ENCODE measurements at places on chromosomes 3 and 15. TPM values are rescaled to one million over a fixed set of nuclear protein-coding genes. Genes with fewer than 3 reads are reported as not detected.

GLDN gene
- polyA plus RNA-seq: 0.68 TPM

MUC13 gene
- polyA plus RNA-seq: 84.4 TPM

PROK2 gene
- polyA plus RNA-seq: not detected

EPM2AIP1 gene
- 14.6 TPM for polyA plus RNA-seq

SLC22A13 gene
- polyA plus RNA-seq: not detected

SLC15A2 gene
- polyA plus RNA-seq: 5.4 TPM

C3orf22 gene
- not detected for polyA plus RNA-seq

DNA sequence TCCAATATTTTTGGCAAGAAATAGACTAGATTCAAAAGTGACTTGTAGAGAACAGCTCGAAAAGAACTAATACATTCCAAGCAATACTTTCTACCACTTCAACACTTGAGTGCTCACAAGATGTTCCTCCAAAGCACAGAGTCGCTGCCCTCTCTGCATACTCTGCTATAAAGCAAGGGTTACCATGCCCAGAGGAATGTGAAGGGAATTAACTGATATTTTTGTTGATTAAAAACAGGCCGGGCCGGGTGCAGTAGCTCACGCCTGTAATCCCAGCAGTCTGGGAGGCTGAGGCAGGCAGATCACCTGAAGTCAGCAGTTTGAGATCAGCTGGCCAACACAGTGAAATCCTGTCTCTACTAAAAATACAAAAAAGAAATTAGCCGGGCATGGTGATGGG, 57.6 kb upstream of the CSPG5 start:
- DNase-seq: no peak

GRCh38 chr3:120300971-120301370, 15.9 kb upstream of the GPR156 start:
- no peak for DNase-seq

DNA sequence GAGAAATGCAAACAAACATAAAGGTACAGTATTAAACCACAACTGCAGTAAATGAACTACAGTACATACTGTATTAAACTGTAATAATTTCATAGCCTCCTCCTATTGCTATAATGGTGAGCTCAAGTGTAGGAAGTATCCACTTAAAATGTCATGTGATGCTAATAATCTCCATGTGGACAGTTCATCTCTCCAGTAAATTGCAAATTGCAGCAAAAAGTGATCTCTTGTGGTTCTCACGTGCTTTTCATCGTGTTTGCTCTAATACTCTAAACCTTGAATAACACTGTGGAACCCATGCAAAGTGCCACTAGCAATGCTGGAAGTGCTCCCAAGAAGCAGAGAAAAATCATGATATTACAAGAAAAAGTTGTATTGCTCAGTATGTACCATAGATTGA, 9.2 kb upstream of the FNDC3B start:
- no peak for DNase-seq

DNA sequence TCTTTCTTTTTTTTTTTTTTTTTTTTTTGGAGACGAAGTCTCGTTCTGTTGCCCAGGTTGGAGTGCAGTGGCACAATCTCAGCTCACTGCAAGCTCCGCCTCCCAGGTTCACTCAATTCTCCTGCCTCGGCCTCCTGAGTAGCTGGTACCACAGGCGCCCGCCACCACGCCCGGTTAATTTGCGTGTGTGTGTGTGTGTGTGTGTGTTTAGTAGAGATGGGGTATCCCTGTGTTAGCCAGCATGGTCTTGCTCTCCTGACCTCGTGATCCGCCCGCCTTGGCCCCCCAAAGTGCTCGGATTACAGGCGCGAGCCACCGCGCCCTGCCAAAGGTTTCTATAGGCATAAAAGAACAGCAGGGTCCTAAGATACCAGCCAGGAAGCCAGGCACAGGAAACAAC, 261.0 kb upstream of the CCDC54 start:
- DNase-seq: no peak

DNA sequence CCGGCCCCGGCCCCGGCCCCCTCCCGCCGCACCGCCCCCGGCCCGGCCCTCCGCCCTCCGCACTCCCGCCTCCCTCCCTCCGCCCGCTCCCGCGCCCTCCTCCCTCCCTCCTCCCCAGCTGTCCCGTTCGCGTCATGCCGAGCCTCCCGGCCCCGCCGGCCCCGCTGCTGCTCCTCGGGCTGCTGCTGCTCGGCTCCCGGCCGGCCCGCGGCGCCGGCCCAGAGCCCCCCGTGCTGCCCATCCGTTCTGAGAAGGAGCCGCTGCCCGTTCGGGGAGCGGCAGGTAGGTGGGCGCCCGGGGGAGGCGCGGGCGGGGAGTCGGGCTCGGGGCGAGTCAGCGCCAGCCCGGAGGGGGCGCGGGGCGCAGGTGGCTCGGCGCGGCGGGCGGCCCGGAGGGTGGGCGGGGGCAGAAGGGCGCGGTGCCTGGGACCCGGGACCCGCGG, 352 bp downstream of the CHRD start:
- DNase-seq: peak; percentile 85

GRCh38 chr3:164459521-164460151, 618.7 kb downstream of the SI start:
- DNase-seq: peak; percentile 24

- DNase-seq: no peak
These were observed 59.2 kb downstream of the SPSB4 start for GRCh38 chr3:141110322-141110721.

- DNase-seq: no peak
These were observed 44.3 kb upstream of the ZNF385D start for GRCh38 chr3:21795152-21795837.

- DNase-seq: no peak
These were observed 107.9 kb downstream of the STAC start for GRCh38 chr3:36488077-36488789.

GRCh38 chr3:48118322-48118721, 69.9 kb downstream of the CDC25A start:
- no peak for DNase-seq

GRCh38 chr3:133799794-133800585, 5.6 kb upstream of the SRPRB start:
- peak; percentile 26 for DNase-seq

DNA sequence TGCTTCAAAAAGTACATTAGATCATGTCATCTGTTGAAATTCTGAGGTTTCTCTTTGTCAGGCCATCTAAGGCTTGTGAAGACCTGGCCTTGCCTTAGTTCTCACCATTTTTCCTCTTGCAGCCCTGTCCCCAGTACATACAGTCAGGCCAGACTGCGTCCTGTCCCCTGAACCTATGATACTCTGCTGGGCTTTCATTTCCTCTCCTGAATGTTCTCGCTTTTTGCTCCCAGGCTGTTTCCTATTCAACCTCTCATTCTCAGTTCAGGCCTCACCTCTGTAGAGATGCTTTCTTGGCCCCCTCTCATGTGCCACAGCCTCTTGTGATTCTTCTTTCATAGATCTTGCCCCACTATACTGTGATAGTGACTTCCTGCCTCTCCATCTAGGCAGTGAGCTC, 648.8 kb upstream of the KCNMB2 start:
- no peak for DNase-seq

DNA sequence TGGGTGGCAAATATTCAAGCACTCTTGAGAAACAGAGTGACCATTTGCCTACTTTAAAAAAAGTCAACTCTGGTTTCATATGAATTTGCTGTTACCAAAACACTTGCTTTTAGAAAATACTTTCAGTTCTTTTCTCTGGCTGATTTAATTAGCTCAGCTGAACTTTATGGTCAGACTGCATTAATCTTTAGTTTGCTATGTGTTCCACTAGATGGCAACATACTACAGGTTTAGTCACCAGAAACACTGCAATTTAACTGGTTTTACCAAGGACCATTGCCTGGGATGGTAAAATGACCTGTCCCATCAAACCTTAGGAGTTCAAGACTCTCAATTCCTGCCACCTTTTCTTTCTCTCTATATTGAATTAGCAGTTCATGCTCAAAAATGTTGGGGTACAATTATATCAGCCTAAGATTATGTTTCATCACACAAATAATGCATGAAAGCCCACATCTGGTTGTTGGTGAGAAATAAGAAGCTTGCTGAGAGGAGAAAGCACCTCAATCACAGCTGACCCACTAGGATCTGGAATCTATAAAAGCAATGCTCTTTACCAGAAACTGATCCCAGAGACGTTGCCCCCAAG, 14.2 kb downstream of the EIF4E3 start:
- peak; percentile 64 for DNase-seq

DNA sequence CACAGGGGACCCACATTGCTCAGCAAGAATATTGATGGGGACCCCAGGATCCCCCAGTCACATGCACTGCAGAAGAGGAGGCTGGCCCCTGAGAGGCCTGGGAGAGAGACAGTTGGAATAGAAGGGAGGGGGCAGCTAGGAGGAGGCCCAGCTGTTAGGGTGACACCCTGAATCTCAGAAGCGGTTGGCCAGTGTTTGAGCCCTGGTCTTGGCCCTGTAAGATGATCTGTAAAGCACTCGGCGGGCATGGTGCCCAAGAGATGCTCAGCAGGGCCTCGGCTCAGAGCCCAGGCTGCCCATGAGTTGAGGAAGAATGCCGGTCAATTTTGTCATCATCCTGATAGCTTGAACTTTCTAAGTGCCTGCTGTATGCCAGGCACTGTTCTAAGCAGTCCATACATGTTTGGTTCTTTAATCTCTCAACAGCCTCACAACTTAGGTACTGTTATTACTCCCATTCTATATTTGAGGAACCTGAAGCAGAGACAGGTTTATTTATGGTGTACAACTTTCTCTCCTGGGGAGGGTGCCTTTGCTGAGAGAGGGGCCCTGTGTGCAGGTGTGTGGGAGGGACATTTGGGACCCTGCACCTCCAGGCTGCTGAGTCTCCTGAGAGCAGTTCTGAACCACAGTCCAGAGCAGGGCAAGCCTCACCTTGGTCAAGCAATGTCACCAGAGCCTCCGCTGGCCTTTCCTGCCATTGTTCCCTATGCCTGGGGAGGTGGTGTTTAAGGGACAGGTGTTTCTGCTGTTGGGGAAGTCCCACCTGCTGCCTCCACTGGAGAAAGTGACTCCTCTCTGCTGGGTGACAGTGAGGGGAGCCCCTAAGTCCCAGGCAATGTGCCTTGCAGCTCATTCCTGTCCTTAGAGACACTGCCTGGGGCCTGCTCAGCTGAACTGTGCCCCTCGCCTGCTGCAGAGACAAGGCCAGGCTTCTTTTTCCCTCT, 26.0 kb downstream of the SLC6A6 start:
- DNase-seq: no peak

DNA sequence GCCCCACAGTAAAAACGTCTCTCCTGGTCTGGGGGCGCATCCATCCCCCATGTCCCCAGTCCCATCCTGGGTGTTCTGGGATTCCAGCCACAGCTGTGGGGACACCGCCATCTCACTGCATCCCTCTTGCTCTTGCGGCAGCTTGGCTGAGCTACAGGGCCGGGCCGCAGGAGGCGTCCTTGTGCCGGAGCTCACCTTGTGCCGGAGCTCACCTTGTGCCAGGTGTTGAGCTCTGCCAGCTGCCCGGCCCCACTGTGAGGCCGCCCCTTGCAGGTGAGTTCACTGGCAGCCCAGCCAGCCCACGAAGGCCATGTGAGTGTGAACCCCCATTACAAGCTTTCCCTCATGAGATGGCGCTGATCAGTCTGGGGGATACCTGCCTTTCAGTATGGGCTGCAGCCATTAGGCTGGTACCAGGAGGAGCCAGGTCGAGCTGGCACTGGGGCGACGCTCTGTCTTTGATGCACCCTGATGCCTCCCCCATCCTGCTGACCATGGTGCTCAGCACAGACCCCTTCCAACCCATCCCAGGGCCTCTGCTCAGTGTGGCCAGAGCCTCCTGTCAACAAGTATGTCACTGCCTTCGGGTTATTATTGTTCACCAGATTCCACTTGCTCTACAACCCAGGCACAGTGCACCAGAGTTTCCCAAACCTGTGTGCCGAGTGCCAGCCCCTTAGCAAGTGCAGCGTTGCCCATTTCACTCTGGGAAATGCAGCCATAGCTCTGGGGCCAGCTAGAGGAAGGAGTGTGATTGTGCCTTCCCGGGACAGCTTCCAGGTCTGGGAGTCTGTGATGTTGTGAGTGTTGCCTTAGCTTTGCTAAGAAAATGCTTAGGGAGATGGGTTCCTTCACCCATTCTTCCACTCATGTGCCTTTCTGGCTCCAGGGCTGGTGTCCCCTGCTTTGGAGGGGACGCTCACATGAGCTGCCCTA, 105.7 kb downstream of the APBA2 start:
- no peak for DNase-seq

- DNase-seq: peak; percentile 78
These were observed 334.4 kb upstream of the THRB start for GRCh38 chr3:24829011-24829581.

- no peak for DNase-seq
These were observed 61.7 kb downstream of the AGTR1 start for GRCh38 chr3:148759430-148759829.

DNA sequence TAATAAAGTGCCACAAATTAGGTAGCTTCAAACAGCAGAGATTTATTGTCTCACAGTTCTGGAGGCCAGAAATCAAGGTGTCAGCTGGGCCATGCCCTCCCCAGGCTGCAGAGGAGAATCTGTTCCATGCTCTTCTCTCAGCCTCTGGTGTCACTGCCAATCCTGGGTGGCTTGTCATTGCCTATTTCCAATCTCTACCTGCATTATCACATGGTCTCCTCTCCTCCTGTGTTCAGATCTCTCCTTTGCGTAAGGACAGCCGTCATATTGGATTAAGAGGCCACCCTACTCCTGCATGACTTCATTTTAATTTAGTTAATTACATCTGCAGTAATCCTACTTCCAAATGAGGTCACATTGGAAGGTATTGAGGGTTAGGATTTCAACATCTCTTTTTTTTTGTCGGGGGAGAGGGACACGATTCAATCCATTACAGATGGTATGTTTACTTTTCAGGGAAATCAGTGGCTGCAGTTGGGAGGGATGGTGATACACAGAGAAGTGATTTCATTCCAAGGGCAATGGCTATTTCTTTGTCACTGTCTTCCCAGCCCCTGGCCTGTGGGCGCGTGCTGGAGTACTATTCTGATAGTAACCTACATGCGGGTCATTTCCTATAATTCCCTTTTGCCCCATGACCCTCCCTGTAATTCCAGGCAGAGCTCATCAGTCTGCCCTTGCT, 169.4 kb downstream of the MINAR1 start:
- DNase-seq: no peak

GRCh38 chr15:29226436-29227208, 43.0 kb downstream of the NSMCE3 start:
- DNase-seq: no peak

DNA sequence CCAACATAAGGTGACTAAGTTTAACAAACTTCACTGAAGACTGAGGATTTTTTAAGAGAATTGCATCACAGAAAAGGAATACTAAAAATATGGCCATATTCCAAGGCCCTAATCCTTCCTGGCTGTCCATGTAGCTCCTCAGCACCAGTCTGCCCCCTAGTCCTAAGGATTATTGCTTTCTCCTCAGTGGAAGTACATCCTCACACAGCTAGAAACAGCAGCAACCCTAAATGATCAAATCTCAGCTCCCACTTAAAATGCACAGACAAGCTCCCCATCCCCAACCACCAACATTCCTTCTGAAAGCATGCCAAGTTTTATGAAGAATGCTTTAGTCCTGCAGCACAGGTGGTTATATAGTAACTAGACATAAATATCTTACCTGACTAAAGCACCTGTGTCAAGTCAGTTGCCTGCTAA, 14.7 kb downstream of the ST3GAL6 start:
- peak; percentile 27 for DNase-seq

GRCh38 chr15:22866079-22866478, 27.6 kb downstream of the NIPA2 start:
- DNase-seq: no peak

- peak; percentile 35 for DNase-seq
These were observed 156.4 kb upstream of the FRMD4B start for GRCh38 chr3:69542089-69542804.
